ENCODE measurements at places on chromosomes 1 and 21. TPM values are rescaled to one million over a fixed set of nuclear protein-coding genes. Genes with fewer than 3 reads are reported as not detected.

Gene SLC22A15
- total RNA-seq: 9.8 TPM

- DNase-seq: no peak
Measured at GRCh38 chr21:41650526-41651145, 116.2 kb downstream of the RIPK4 start.

- DNase-seq: no peak
Measured at GRCh38 chr1:11573116-11573692, 81.0 kb downstream of the FBXO2 start.

Gene CAPN8
- total RNA-seq: 0.49 TPM

Gene SLAMF8
- total RNA-seq: 1.5 TPM

DNA sequence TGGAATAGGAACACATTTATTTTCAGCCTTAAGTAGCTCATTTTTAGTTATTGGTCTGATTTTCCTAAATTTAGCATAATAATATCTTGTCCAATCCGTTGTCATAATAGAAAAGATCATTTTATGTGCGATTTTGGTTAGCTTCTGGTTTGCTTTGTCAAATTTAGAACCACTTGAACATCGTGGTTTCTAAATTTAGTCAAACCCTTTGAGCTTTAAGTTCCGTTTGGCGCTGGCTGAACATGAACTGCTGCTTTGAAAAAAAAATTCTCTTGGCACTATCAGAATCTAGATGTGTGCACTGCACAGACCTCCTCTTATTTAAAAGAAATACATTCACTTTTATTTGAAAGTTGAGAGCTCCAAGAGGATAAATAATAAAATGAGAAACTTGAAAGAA, 370.6 kb downstream of the PTPRC start:
- no peak for DNase-seq

GRCh38 chr1:30317921-30318320, 405.5 kb downstream of the MATN1 start:
- DNase-seq: no peak

DNA sequence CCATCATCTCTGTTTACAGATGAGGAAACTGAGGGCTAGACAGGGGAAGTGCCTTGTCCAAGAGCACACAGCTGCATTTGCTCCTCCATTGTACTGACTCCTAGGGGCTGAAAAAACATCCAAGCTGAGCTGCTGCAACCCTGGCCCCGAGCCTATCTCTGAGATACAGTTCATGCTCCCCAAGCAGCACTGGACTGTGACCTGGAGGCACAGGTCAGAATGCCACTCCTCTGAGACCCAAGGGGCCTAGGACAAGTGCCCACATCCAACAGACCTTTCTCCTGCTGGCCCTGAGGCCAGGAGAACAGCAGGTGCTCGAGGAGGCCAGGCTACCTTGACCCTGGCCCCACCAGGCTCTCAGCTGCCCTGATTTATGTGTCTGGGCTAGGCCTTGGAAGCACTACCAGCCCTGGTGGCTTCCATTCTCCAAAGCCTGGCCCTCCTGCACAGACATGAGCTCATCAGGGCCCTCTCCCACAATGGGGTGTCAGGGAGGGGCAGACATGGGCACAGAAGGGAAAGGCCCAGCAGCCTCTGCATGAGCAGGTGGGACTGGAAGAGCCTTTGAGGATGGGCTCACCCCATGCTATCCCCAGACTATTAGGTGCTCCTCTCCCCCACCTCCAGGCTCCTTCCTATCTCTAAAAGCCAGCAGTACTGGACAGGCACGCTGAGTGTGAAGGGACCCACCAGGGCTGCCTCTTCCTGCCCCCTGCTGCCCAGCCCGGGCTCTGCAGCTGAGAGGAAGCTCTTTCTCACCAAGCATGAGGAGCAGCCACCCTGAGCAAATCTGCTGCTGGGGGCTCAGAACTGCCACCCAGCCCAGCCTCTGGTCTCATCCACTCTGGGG, 18.8 kb downstream of the ADGRB2 start:
- no peak for DNase-seq

Gene KCNE2
- not detected for total RNA-seq

DNA sequence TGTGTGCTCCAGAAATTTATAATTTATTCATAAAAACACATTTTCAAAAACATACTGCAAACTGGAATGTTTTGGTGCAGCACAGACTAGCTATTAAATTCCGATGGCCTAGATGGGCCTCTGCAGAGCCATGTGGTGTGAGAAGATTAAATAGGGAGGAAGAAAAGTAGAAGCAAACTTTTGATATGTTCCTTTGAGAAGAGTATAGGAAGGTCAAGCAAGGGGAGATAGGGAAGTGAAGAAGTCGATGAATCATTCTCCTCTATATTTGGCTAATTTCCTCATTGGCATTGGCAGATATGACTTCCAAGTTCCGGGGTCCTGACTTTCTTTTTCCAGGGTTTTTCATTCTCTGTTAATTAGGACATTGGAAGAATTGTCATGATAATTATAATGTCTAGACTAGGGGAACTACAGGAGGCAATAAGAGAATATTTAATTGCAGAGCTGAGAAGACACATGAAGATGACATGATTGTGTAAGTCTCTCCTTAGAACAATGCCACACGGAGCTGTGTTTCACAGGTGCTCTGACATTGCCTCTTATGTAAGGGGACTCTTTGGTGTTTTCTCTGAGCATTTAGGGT, 19.3 kb upstream of the ZNF326 start:
- no peak for DNase-seq

GRCh38 chr1:236122176-236122575, 20.2 kb upstream of the GPR137B start:
- no peak for DNase-seq

DNA sequence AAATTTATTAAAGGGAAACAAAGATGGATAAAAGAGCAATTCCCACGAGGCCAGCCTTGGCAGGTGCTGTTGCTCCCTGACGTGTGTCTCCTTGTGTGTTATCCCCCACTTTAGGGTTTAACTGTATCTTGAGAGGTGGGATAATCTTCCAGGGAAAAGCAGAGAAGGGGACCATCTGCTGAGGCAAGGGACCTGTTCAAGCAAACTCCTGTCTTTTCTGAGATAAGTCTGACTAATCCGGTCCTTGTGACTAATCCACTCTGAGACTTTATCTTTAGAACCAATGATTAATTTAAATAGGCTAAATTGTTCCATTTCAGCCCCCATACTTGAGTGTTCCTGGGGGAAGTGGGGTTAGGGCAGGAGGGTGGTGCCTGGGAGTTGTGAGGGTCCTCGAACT, 163.6 kb downstream of the CAMTA1 start:
- DNase-seq: no peak
